HS-27A (cell line): ENCODE measurements at places on chromosomes 16 and 17.

DNA sequence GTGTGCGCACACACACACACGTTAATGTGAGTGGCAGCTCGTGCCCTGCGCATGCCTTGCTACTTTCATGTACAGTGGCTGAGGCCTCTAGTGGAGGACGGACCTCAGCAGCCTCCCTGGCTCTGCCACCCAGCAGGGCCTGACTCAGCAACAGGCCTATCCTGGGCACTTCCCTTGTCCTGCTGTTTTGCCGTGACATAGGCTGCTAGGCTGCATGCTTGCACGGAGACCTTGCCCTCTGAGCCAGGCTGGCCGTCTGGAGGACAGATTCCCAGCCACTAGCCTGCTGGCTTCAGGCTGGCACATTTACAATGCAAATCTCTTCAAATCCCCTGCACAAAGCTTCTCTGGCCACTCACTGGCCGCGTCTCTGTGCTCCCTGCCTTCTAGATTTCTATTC lies 9.5 kb downstream of the RNF213 start:
- DNase-seq, result no peak

DNA sequence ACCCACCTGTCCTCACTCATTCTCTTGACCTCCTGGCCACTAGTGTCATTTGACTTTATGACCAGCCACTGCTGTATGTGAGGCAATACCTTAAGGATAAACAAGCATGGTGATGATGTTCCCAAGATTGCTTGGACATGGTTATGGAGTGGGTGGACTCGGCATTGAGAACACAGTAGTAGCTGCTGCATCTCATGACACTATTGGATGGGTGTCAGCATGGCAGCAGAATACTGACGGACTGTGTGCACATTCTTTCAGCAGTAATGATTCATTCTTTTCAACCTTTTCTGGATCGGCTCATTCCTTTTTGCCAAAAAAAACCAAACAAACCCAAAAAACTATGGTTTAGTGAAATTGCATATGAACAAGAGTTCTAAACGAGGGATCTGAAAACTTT lies 13.5 kb downstream of the SPECC1 start:
- no peak for DNase-seq

- DNase-seq, result no peak
Measured at GRCh38 chr16:66267292-66268014, 99.0 kb upstream of the CDH5 start.

DNA sequence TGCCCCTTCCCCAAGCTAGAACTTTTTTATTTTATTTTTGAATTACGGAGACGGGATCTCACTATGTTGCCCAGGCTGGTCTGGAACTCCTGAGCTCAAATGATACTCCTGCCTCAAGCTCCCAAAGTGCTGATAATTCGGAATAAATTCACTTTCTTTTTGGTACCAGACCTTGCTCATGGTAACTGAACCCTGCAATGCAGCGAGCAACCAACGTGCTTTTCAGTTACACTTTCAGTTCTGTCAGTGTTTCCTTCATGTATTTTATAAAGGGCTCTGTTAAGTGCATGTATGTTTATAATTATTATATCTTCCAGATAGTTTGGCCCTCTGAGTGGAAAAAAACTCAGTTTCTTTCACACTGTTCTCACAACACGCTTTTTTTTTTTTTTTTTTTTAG lies 13.9 kb downstream of the C16orf96 start:
- no peak for DNase-seq

GRCh38 chr16:57628008-57628781 lies at the start of gene ADGRG1:
Gene ADGRG1, plus strand, starts transcription at chr16:57628630. Its CDS starts 21,658 bp downstream, at chr16:57650288.
- DNase-seq, result peak; percentile 86

DNA sequence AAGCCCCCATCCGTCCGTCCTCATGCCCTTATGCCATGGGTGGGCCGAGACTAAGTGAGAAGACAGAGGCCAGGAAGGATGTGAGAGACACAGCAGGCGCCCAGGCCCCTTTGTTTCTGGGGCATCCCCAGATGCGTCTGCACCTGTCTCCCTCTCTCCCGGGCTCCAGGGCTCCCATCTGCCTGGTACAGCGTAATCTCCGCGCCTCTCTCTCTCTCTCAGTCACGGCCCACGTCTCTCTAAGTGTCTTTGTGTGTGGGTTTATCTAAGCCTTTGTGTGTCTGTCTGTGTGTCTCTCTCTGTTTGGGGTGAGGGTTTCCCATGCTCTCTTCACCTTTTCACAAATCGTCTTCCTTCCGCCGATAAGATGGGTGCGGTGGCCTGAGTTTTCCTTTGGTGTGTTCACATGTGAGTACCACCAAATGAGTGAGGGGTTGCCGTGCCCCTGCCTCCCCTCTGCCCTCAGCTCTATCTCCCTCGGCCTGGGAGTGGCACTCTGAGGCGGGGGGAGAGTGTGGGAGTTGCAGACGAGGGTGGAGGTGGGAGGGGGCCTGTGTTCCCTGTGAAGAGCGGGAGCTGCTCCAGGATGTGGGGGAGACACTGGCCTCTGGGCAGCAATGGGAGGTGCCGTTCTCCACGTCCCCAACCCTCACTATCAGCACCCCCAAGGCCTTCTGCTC lies 25.8 kb upstream of the ABCC3 start:
- DNase-seq, result no peak

DNA sequence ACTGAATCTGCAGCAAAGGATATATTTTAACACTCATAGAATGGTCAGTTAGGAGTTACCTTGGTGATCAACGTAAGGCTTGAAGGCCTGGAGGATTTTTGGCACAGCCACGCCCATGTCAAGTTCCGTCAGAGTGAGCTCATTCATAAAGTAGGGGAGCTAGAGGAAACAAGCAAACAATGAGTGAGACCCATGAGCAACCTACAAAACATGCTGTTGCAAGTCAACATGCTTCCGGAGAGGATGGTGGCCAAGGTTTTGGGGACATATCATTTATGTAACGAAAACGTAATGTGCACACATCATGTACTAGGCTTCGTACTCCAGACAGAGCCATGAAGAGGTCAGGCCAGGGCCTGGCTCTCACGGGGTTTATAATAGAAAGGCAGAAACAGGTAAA lies 41.1 kb upstream of the ERN1 start:
- no peak for DNase-seq

DNA sequence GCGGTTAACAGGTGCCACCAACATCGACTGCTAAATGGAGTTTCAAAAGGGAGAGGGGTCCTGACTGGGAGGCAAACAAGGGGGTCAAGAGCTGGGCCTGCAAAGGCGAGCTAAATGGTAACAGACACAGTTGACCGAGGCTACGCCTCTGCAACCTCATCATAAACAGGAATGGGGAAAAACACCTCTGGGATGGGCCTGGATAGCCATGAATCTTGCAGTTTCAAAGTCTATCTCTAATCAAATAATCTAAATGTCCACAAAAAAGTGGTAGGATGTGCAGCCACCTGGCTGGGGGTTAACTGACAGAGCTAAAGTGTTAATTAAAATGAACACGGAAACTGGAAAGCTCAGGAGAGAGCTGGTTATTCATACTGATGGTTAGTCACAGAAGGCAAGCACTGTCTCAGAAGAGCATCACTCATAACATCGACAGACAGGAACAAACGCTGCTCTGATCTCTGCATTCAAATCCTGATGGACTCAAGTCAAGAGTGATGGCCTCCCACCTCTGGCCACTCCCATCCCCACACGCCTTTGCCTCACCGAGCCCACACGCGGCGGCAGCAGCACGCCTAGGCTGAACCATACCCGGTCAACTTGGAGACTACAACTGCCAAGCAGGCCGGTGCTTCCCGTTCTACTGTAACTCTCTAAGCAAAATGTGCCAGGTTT lies 56.3 kb downstream of the CREBBP start:
- no peak for DNase-seq
